Stimulated activated CD8-positive, alpha-beta memory T cell treated with anti-CD3 and anti-CD28 coated beads, Interleukin-7, amount 100 ng/mL, for 1 hour (primary cell): ENCODE measurements at places on chromosomes 11 and 22.

GRCh38 chr11:46894961-46895360, 23.4 kb downstream of the LRP4 start:
- no peak for DNase-seq

GRCh38 chr11:61158691-61159381, 2.4 kb downstream of the VPS37C start:
- DNase-seq, result no peak

DNA sequence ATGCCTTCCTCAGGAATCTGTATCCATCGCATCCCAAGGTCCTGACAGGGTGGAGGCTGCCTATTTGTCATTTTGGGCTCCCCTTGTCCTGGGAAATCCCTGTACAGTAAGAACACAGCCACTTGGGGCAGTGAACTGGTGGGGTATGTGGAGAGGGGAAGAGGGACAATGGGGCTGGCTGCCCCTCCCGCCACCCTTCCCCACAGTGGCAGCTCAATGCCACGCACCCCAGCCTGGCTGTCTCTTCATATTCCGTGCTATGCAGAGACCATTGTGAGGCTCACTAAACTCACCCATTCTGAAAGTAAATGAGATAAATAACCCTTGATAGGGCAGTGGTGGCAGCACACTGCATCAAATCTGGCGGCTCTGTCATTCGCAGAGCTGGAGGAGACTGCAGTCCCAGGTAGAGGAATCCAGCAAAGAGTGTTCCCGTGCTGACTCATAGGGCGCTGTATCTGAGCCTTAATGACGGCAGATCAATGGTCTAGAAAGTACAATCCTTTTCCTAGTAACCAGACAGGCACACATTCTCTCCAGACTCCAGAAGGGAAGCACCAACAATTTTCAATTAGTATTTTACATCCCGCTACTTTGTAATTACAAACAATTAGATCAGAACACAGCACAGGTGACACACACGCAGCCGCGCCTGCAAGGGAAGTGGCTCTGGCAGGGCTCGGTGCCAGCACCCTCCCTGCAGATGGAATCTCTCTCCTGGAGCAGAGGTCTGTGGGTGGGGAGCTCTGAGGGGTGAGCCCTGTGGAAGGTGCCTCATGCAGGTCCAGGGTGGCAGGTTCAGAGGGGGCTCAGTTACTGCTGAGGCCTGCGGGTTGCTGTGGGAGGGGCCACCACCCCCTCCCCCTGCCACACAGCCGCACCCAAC, 167.9 kb upstream of the B3GAT1 start:
- DNase-seq, result no peak

DNA sequence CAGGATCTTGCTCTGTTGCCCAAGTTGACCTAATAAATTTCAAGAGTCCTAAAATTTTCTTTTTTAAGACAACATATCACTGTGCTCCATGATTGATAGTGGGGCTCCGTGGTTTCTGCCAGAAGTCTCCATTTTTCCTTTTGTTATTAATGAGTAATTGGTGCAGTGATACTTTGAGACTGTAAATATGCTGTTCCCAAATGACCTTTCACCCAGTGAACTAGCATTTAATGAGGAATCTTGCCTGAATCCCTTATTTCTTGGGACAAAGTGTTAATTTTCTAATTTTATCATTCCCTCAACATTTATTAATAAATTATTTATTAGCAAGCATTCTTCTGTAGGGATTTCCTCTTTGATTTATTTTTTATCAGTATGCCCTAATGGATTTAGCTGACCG, 2.3 kb upstream of the DHCR7 start:
- no peak for DNase-seq

- DNase-seq, result no peak
Measured at GRCh38 chr22:27719535-27720227, 81.9 kb downstream of the MN1 start.
